Progenitor cell of endocrine pancreas (in vitro differentiated cells): ENCODE measurements at places on chromosomes 6 and 20.

DNA sequence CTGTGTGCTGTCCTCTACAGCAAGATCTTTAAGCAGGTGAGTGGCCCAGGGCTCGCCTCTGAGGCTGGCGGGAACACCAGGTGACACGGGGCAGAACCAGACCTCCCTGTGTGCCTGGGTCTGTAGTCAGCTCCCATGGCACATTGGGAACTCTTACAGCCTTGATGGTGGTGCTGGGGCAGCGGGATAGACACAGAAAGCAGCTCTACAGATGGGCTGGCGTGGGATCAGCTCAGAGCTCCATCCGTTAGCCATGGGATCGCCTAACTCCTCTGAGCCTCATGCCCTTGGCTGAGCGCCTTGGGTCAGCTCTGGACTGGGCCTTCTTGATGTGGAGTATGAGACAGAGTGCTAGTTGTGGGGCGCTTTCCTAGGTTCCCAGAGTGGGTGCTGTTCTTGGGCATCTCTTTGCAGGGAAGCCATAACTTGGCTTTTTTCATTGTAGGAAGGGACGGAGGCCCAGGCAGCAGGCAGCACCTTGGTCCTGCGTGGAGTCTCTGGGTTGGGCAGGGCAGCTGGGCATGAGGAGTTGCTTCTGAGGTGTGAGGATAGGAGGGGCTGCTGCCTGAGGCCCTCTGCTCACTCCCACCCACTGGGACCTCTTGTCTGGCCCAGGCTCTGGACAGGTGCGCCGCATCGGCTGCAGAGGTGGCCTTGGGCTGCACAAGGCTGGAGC, 51.3 kb downstream of the EFCAB8 start:
- DNase-seq = no peak

GRCh38 chr6:149566410-149567193, 427 bp downstream of the GINM1 start:
- peak; percentile 49 for DNase-seq

DNA sequence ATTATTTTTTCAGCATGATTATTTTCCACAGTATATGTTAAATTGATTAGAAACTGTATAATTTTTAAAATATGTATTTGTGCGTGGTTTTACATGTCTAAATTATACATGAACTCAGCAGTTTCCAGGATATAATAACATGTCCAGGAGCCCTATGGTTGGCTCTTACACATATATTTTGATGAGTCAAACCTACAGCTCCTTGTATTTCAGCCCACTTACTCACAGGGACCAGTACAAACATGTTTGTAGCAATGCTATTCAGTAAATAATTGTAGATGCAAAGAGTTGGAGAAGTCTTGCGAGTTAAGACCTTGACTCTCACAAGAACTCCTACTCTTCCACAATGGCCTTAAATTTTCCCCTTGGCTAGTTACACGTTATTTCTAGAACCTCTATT, 107.2 kb upstream of the SASH1 start:
- no peak for DNase-seq

DNA sequence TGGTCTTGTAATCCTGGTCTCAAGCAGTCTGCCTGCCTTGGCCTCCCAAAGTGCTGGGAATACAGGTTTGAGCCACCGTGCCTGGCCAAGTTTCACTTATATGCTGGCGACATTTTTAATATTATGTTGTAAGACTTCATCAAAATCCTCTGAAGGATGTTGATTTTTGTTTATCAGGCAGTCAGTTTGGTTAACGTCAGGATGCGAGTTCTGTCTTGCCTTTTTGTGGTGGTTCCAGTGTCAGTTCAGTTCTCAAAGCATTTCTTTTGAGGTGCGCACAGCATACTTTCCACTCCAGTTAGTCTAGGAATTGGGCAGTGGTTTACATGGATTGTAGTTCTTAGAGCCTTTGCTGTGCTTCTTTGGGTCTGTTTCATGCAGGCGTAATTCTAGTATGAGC, 24.9 kb downstream of the SCAF8 start:
- no peak for DNase-seq

- no peak for DNase-seq
Measured at GRCh38 chr6:13250703-13251102, 77.6 kb downstream of the TBC1D7 start.

GRCh38 chr6:97316978-97317377, 34.0 kb upstream of the MMS22L start:
- no peak for DNase-seq

DNA sequence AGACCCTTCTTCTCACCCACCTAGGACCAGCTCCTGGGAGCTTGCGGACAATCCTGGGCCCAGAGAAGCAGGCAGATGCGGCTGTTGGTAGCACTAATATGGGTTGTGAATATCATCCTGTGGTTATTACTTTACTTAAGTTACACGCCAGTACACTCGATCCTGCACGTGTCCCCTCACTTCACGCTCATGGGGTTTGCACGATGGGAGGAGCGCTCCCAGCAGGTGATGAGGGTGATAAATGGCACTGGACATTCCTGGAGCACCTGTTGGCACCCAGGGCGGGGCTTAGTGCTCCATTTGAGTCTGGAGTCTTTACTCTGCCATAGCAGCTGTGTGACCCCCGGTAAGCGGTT, 335.1 kb downstream of the PREX1 start:
- no peak for DNase-seq

DNA sequence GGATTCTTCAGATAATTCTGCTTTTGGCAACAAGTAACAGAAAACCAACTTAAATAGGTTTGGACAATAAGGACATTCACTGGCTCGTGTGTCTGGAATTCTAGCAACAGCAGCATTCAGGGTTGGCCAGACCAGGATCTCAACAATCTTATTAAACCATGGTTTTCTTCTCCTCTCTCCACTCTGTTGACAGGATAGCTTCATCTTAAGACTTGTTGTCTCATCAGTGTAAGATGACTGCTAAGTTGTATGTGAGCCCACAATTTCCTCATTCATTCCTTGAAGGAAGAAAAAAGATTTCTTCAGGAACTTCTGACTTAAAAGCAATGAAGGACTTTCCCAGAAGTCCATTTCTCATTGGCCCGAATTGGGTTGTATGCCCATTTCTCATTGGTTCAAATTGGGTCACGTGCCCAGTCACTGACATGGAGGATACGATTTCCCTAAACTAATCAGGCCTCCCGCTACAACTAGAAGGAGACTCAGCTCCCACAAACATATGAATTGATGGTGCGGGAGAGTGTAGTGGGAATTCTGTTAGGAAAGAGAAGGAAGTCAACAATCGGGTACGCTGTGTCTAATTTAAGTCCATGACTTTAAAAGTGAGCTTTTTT, 83.7 kb downstream of the SLC22A3 start:
- no peak for DNase-seq

GRCh38 chr6:117557951-117558350, 44.4 kb downstream of the GOPC start:
- DNase-seq = no peak

DNA sequence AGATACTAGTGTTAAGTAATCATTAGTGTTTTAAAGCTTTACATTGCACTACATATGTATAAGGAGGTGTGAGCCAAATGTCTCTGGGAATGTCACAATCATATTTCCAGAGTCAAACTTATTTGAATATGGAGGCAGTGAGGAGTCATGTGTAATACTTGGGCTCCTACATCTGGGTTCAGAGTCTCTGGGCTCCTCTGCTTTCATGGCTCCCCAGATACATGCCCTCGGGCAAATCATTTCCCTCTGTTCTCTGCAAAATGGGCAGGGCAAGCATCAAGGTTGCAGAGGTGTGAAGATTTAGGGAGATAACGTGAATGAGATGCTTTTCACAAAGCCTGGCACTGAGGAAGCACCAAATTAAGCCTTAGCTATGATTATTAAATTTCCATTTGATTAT, 138.3 kb upstream of the SGK1 start:
- no peak for DNase-seq

GRCh38 chr20:37823296-37823980, 79.5 kb upstream of the VSTM2L start:
- DNase-seq = no peak

- no peak for DNase-seq
Measured at GRCh38 chr6:57313711-57314471, 3.5 kb upstream of the PRIM2 start.

DNA sequence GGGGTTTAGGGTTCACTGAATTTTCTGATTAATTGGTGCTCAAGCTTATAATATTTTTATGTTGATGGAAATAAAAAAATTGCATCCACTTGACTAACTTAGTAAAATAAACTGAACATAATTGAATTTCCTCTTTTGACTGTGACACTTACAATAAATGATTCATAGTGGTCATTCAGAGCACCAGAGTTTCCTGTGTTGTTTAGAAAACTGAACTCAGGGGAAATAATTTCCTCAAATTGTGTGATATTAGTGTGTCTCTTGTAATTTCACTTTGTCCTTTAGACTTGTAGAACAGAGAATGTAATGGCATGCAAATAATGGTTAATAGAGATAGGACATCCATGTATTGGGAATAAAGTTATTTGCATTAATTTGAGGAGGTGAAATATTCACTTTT, 319.7 kb upstream of the MAN1A1 start:
- no peak for DNase-seq

GRCh38 chr6:119137194-119138072, 59.0 kb upstream of the FAM184A start:
- no peak for DNase-seq

GRCh38 chr20:45020236-45020886, 54.0 kb downstream of the STK4 start:
- no peak for DNase-seq

- no peak for DNase-seq
Measured at GRCh38 chr6:167793421-167793820, 33.3 kb upstream of the AFDN start.

GRCh38 chr6:158072083-158072721, 90.5 kb downstream of the SYNJ2 start:
- peak; percentile 55 for DNase-seq

GRCh38 chr6:154292855-154293519, 63.6 kb downstream of the IPCEF1 start:
- DNase-seq = no peak

DNA sequence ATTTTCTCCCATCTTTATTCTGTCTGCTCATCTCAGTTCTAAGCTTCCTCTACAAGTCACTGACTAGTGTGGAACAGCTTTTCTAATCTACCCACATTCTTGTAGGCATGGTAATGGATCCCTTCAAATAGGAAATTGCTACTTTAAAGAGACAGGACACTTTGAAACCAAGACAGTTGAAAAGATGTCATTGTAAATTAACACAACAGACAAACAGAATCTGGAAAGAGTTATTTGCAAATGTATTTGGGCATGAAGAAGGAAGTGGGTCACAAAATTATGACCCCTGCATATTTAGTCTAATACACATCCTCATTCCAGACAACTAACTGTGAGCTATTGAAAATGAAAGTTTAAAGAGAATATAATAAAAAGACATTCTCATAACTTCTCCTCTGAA, 298.2 kb upstream of the MARCKS start:
- no peak for DNase-seq

GRCh38 chr6:168433898-168434297, 7.1 kb upstream of the SMOC2 start:
- DNase-seq = no peak

- DNase-seq = no peak
Measured at GRCh38 chr20:50373674-50374286, 136.4 kb upstream of the PTPN1 start.
